ENCODE measurements at places on chromosomes 1 and 21.

DNA sequence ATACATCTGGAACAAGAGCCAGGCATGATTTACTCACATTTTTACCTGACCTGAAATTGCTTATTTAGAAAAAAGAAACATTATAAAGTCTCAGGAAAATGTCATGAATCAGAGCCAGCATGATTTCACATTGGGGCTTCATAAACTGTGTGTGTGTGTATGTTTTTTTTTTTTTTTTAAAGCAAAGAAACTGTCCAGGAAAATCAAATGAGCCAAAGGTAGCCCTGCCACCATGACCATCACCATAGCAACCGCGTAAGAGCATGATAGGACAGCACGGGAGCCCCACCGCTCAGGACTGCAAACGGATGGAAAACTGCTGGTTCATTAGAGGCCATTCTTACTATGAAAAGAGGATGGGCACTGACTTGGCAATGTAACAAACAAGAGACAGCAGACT, 139.2 kb downstream of the NTMT2 start:
- no peak for DNase-seq

DNA sequence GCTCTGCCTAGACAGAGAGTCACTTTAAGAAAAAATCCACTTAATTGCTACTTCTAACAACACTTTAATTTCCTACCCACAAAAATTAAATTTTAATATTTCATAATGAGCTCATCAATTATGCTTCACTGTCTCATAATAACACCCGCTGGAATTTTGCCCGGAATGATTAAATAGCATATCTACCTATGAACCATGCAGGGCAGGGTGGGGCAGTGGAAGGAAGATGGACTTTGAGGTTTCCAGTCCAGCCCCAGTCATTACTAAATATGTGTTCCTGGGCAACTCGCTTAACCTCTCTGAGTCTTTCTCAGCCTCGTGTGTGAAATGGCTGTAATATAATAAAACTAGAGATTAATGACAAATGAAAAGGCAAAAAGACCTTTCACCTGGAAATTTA, 32.8 kb upstream of the SLC45A1 start:
- DNase-seq = no peak

GRCh38 chr1:1442069-1442770, 6.7 kb downstream of the VWA1 start:
- no peak for DNase-seq

DNA sequence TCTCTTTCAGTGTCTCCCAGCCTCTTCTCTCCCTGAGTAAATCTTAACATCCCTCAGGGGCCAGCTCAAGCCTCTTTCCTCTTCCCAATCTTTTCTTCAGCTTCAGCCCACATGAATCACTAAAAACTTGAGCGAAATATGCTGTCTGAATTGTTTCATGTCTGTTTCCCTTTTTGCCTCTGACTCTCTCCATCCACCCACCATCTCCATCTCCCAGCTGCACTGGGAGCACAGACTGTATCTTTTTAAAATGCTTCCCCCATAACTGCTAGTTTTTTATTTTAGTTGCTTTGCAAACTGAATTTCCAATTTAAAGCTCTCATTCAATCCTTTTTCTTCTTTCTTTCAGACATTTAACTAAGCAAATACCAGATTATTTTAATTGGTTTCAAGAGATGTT, 3.0 kb upstream of the AHCTF1 start:
- DNase-seq = no peak

- DNase-seq = no peak
Observed at GRCh38 chr1:156075775-156076204, 6.5 kb downstream of the MEX3A start.

DNA sequence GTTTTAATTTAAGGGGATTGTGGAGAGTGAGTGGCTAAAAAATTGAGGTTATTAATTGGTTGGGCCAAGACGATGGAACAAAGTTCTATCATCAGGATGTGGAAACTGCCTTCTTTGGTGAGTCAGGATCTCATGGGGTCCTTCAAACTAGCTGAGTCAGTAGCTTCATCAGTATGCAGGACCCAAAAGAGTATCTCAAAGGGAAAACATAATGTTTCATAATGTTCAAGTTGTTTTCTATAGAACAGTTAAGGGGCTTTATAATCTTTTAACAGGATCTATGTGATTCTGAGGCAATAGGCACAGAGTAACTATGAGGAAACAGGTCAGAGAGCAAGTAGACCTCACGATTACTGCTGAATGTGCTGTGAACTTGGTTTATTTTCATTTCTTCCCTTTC, 3.2 kb upstream of the OLFML2B start:
- DNase-seq = no peak

DNA sequence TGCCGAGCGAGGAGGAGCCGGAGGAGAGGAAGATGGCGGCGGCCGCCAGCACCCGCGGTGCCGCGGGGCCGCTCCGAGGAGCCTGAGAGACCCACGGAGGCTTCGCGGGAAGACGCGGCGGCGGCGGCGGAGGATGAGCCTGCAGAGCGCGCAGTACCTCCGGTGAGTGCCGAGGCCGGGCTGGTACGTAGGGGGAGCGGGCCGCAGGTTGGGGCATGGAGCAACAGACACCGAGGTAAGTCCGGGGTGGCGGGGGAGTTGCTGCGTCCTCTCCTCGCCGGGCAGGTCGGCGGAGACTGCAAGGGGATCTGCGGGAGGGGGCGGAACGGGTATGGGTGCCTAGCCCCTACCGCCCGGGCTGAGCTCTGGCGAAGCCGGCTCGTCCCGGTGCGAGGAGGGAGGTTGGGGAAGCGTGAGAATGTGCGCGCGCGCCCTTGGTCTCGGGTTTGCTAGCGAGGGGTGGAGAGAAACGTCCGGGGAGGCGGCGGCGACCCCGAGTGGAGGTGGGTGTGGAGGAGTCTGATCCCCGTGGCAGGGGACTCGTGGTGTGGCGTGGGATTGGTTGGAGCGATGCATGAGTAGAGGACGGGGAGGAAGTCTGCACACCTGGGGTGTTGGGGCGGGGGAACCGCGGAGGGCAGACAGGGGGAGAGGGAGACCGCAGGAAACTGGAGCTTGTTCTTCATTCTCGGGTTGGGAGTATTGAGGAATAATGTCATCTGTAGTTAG, at the start of gene SMG7:
Gene SMG7 (plus strand): TSS at position 12 of the 729 bp plus-strand sequence. CDS start 122 bp downstream, at position 134.
- no peak for DNase-seq

DNA sequence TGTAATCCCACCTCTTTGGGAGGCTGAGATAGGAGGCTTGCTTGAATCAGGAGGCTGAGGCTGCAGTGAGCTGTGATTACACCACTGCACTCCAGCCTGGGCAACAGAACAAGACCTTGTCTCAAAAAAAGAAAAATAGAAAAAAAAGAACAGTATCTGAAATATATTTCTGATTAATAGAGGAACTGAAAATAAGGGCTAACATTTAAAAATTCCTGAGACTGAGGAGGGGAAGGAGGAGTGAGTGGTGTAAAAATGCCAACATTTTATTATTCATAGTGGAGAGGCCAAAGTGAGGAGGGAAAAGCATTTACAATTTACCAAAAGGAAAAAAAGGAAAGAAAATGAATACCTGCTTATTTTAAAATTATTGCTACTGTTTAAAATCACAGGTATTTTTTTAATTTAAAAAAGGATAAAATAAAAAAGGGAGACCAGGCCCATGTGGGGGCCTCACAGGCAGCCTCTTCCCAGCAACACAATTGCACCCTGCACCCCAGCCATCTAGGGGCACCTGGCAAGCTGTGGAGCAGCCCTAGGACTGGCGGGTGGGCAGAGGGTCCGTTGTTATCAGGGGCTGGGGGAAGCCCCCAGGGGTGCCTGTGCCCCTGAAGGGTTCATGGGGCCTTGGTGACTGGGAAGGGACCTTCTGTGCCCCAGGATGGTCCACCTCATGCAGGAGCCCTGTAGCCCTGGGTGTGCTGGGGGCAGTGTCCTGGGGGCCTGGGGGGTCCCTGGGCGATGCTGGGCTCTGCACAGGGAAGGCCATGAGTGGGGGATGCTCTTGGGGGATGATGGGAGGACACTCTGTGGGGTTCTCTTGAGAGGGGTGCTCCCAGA, 34.8 kb upstream of the ADARB1 start:
- DNase-seq = no peak

DNA sequence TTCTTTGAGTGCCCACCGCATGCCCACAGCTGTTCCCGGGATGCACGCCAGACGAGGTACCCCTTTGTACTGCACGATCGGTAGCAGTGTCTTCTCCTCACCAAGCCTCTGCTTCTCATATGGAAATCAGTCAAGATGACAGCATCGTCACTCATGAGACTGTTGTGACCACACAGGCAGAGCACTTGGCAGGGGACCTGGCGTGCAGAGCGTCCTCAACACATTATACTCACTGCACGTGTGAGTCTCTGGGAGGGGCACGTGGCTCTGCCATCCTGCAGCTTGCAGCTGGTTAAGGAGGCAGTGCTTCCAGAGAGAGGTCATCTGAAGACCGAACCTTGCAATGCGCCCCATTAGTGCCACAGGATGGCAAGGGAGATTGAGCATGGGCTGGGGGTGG, 266.8 kb downstream of the NPHP4 start:
- DNase-seq = no peak

DNA sequence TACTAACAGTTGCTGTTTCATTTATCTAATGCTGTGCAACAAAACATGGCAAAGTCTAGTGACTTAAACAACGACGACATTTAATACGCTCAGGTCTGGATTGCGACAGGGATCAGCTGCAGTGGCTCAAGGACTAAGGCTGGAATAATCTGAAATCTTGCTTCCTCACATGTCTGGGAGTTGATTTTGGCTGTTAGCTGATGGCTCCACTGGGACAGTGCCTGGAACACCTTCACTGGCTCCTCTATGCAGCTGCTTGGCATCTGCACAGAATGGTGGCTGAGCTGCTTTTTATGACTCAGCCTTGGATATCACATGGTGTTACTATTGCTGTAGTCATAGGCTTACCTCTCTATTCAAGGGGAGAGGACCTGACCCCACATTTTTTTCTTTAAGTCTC, 24.0 kb upstream of the BTG3 start:
- no peak for DNase-seq
